NCI-H2081 (cell line): ENCODE measurements at places on chromosomes 7 and 10.

DNA sequence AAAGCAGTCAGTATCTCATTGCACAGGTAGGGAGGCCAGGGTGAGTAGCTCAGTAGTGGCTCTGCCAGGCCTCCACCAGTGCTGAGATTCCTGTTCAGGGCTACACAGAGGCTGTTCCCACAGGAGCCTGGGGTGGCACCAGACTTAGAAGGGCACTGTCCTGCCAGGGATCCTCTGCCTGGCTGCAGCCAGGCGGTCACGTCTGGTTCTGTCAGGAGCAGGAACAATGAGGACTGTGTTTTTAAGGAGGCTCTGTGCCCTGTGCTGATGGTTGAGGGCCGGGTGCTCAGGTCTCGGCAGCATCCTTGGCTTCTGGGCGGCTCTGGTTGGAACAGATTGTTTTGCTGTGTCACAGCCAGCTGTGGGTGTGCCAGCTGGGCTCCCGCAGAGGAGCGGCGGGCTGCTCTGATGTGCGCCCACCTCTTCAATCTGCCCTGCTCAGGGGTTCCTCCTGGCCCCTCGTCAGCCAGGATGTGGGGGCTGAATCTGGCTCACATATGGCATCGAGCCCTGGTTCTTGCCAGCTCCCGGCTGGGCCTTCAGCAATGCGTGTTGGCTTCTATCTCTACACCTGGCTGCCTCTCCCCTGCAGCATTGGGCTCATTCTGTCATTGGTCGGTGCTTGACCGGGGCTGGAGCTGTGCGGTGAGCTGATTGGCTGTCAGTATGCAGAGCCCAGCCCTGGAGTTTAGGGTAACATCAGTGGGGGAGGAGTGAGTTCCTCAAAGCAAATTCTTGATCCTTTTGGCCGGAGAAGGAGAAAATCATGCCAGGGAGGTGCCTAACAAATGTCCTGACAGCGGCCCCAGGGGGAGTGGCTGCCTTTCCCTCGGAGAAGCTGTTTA lies 41.2 kb downstream of the TACR2 start:
- DNase-seq, result no peak

DNA sequence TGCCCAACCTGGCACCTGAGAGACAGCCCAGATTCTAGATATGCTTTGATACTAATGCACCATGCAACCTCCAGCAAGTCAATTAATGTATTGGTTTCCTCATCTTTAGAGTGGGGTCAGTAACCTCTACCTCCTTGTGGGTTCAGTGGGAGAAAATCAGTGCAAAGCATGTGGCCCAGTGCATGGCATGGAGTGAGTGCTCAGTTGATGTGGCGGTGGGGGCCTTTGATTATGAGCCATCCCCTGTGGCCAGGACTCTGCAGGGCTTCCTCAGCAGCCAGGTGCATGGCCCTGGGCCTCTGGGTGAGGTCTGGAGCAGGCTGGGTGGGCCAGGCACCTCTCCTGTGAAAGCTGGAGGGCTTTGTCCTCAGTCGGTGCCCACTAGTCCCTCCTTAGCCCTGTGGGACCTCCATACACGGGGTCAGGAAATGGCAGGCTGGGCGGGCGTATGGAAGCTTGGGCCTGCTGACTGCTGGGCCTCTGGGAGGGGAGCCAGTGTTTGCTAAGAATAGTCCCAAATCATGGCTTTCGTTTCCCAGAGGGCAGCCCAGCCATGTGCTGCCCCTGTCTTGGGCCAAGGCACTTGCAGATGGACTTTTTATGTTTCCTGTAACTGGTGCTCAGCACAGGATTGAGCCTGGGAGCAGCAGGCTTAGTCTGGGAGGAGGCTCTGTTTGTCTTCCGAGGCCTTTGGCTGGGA lies 3.4 kb downstream of the PALD1 start:
- no peak for DNase-seq

DNA sequence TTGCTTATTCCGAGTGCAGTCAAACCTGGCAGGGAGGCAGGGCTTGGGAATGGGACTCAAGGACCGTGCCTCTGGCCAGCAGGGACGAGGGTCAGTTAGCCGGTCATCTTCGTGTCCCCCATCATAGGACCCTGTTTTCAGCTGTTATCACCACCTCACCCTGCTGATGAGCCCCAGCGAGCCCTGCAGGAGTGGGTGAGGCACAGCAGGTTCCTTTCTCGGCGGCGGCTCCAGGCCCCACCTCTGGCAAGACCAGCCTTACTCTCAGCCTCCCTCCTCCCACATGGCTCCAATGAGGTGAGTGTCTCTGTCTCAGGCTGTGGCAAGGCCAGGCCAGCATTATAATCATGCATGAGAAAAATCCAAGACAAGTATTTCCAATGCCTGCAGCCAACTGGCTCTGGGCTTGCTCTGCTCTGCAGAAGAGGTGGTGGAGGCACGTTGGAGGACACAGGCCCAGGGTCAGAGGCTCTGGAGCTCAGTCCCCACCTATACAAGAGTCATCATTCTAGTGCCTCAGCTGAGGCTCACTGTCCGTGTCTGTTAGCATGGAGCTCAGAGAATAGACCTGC lies 15.7 kb downstream of the PKD1L1 start:
- no peak for DNase-seq

DNA sequence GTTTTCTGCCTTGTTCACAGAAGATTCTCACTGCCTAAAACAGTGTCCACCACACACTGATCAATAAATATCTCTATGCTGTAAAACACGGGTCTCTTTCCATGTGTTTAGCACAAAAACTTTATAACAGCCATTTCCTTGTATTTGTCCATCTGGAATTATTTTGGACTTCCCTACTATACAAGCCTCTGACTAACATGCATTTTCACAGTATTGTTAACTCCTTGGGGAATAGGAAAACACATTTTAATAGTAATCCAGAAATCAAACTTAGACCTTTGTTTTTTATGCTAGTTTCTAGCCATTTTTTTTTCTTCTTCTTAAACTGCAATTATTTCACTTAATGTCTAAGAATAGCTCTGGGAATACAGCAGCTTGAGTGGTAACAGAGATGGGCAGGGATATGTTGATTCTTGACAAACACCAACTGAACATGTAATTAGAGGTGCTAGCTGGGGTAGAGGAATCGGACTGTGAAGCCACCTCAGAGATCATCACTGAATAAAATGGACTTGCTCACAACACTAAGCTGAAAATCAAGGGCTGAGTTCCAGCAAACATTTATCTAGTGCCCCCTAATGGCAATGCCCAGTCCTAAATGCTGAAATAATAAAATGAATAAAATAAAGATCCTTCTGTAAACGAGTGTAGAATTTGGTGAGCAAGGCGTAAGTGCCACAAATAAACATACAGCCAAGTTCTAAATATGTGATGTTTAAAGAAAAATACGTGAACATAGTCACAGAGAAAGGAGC lies 593.1 kb downstream of the SORCS1 start:
- DNase-seq, result no peak

DNA sequence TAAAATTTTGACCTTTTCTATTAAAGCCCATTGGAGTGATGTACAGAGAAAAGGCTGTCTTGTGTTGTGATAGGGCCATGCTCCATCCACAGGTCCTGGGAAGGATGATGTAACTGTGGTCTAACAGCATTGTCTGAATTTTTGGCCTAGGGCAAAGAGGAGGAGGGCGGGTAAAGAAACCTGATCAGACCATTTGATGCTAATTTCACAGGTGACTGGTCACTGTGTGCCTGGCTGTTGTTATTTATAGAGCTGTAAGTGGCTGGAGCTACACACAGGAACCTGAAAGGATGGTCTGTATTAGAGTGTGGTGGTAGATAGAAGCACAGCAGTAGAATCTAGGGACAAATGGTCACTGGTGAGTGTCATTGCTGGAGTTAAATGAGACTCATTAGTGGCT lies 182.1 kb downstream of the AUTS2 start:
- DNase-seq, result peak; percentile 90

DNA sequence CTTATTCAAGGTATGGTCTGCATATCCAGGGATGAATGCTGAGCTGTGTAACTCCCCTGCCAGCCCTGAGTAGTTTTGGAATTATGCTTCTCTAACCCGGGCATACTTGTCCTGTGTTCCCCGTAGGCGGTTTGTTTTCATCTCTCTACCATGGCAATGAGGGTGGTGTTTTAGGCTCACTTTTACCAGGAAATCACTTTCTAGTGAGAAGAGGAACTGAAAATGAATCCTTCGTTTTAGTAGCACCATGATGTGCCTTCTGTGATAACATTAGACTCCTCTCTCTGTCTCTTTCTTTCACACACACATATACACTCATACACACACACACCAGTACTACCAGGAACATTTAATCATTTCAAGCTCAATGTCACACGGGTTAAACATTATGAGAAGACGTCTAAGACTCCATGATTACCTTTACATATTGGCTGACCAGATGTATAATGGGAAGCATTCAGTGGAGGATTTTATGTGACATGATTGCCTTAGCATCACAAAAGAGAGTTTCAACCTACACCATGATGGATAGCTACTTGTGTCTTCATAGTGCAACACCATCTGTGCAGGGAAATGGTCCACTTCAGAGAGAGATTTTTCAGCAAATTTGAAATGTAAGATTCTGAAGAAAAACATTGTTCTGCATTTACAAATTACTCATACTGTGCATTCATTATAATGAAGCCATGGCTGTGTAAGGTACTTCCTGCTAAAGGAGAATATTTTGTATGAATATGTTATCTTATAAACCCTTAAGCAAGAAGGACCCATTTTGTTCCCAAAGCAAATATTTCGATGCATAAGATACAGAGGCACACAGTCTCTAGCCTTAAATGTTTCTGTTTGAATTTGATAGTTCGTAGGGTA lies 31.0 kb upstream of the PFKP start:
- no peak for DNase-seq

DNA sequence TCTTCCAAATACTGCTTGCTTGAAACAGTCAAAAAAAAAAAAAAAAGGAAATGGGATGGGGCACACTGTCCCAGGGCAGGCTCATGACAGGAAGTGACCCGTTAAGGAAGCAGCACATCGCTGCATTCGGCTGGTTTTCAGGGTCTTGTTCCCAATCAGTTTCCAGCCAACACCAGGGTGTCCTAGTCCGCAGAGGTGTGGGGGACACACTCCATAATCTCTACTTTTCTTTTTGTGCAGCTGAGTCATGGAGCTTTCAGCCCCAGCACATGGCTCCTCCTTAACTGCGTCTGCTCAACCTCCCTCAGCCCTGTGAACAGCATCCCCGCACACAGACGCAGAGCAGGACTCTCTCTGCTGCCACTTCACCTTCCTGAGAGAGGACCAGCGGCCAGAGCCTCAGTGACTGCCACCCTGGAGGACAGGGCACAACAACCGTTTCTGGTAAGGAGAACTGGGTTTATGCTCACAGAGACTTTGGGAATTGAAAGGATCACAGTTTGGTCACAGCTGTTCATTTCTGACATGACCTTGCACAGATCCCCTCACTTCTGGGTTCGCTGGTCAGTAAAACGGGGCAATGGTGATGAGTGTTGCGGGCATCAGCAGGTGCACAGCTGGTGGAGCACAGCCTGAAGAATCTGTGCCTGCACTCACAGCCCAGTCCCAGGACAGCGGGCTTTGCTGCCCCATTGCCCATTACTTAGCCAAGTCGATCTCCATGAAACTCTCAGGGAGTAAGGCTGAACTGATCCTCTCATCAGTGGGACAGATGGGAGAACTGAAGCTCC lies at the start of gene GIMAP5:
TSS of gene GIMAP5 (plus strand) at position 154 of the 791 bp plus-strand sequence. CDS start 3,467 bp downstream, outside the sequence.
- no peak for DNase-seq

- DNase-seq, result no peak
Measured at GRCh38 chr10:78312197-78313047, 278.8 kb downstream of the RPS24 start.
